Activated CD4-positive, alpha-beta memory T cell treated with anti-CD3 and anti-CD28 coated beads for 36 hours (primary cell): ENCODE measurements at places on chromosomes 11 and 22. TPM values are rescaled to one million over a fixed set of nuclear protein-coding genes. Genes with fewer than 3 reads are reported as not detected.

DNA sequence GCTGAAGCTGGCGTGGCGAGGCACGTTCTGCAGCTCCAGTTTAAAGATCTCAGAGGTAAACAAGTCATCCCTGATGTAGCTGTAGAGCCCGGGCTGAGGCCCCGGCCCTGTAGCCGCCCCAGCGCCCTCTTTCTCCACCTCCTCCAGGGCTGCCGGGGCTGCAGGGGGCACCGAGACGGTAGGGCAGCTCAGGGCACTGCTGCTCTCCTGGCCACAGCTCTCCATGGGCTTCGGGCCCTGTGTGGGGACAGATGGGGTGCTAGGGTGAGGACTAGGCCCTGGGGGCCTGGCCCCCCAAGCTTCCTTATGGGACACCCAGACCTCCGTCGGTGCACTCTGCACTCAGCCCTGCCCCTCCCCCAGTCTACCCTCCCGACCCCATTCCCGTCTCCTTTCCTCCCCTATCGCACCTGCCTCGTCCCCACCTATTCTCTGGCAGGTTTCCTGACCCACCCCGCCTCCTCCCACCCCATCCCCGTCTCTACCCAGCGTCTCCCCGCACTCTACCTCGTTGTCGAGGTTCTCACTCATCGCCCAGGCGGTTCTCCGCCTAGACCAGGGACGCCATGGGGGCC, 559 bp downstream of the RANBP1 start:
- DNase-seq, result no peak

- DNase-seq, result no peak
Observed at GRCh38 chr11:117646411-117646810, 150.6 kb downstream of the DSCAML1 start.

GRCh38 chr11:2466069-2466801, 21.4 kb downstream of the KCNQ1 start:
- DNase-seq, result no peak

- DNase-seq, result peak; percentile 6
Observed at GRCh38 chr11:1341928-1342524, 32.6 kb upstream of the TOLLIP start.

SAA4 gene
- not detected for total RNA-seq

DNA sequence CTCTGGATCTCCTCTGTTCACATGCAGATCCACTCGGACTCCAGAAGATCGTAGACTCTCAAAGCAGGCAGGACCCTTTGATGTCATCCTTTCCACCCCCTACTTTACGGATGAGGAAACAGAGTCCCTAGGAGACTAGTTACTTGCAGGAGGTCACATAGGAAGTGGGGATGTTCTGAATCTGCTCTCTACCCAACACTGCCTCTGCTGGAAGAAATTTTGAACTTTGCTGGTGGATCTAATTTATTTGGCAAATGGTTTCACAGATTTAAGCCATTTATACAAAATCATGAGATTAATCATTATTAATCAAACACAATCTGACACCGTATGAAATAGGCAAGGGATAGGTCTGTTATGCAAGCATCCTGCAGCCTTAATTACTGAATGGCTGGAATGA, 55.0 kb upstream of the USP47 start:
- DNase-seq, result no peak

TSPAN18 gene
- 8.2 TPM for total RNA-seq

GRCh38 chr11:78594814-78595213, 20.1 kb upstream of the NARS2 start:
- no peak for DNase-seq

DNA sequence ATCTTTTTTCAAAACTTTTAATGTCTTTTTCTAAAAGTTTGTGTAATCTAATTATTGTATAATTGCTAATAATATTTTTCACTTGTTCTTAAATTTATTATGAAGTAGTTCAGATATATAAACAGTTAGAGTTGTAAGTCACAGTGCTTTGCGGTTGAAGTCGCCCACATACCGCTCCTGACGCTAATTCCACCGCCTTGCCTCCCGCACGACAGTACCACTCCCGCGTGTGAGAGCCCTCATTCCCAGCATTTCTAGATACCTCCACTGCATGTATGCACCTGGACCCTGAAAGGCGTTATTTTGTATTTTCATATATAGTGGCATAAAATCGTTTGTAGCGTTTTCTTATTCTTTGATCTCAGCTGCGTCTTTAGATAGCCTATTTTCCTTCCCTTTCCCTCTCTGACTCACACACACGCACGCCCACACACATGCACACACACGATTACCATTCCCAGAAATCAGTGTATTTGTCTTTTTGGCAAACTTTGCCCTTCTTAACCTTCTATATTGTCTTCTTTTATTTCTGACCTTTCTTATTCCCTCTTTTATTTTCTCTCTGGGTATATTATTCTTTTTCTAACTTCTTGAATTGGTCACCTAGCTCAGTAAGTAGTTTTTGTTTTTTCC, 56.4 kb upstream of the PITPNB start:
- DNase-seq, result no peak

DNA sequence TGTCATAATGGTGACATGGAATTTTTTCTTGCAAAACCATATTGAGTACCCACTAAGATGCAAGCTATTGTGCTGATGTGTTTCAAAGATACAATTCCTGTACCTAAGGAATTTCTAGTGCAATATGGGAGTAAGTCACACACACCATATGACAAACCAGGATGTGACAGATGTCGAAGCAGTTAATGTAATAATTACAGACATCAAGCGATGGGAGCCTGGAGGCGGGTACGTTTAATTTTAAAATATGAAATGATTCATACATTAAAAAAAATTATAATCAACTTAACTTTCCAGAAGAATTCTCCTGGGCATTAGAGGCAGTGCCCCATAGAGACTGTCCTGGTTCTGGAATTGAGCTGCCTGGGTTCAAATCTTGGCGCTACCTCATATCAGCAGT, 6.0 kb downstream of the SYCE3 start:
- DNase-seq, result no peak

DGAT2 gene
- 3.1 TPM for total RNA-seq

DNA sequence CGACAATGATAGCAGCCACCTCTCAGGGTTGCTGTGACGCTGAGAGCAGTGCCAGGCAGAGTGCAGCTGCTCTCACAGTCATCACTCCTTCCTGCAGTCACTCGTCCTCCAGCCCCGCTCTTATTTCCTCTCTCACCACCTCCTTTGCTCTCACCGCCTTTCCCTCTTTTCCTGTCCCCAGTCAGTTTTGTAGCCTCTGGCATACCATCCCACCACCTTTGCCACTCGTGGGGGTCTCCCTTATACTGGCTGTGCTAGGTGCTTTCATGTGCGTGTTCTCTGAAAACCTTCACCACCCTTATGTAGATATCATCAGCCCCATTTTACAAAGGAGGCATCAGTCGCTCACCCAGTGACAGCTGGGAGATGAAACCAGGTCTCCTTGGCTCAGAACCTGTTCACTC, 19.3 kb upstream of the ST3GAL4 start:
- no peak for DNase-seq

- no peak for DNase-seq
Observed at GRCh38 chr22:34486381-34486780, 566.1 kb upstream of the LARGE1 start.

DNA sequence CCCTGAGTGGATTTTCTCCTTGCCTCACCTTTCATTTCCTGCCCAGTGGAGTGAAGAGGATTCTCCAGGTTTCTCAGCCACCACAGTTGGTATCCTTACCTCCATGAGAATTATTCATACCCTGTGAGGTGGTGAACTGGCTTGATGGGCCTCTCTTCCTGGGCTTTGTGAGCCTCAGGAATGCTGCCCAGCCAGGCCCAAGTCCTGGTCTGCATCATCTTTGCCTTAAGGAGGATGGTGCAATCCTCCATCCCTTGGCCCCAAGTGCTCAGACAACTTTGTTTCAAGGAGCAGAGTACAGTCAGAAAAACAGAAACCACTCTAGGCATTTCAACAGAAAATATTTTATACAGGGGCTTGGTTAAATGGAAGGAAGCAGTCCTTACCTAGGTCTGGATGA, 114.2 kb upstream of the CADM1 start:
- no peak for DNase-seq

MCHR1 gene
- not detected for total RNA-seq

DNA sequence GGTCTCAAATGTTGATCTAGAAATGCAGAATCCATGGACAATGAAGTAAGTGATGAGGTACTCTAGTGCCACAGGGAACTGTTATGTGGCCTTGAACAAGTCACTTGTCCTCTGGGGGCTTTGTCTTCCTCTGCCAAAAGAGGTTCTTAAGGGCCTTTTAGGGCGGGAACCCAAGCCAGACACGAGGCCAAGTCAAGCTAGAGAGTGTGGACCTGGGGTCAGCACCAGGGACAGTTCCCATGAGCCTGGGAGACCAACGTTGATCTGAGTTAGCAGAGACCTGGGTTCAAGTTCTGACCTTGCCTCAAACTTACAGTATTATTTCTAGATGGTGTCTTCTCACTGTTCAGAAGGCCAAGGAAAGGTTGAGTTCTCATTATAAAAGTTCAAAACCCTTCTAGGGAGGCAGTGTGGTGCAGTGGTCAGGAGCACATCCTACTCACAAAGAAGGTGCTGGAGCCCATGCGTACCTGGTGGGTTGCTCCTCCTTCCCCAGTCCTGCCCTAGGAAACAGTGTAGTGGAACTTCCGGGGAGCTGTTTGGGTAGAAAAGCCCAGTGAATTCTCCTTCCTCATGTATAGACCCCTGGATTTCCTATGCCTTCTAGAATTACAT, 121.5 kb downstream of the CHST1 start:
- peak; percentile 27 for DNase-seq

DNA sequence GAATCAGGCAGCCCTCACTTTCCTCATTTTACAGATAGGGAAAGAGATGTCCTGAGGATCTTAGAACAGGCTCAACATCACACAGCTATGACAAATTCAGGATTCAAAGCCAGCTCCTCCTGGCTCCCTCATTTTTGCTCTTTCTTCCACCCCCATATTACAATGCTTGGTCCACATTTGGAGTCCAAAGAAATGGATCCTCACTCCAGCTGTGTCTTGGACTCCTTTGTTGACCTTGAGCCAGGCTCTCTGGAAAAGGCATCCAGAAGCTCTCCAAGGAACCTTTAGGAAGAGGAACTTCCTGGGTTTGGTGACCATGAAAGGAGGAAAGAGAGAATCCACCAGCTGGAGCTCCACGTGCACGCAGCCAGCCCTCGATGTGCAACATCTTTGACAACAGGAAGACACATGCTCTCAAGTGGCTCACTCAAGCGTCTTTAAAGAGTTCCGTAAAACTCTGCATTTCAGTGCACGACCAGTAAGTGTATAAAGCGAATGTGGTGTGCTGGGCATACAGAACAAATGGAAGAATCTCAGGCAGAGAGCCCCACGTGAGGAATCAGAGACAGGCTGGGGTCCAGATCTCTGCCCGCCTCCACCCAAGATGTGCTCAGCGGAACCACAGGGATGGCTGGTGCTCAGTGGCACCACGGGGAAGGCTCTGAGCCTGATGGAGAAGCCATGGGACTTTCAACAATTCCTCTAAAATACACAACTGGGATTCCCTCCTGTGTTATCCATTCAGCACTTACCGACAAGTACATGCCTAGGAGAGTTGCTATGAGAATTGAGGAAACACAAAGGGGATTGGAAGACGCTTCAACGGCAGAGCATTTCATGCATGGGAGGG, 48.4 kb downstream of the ISX start:
- no peak for DNase-seq

DNA sequence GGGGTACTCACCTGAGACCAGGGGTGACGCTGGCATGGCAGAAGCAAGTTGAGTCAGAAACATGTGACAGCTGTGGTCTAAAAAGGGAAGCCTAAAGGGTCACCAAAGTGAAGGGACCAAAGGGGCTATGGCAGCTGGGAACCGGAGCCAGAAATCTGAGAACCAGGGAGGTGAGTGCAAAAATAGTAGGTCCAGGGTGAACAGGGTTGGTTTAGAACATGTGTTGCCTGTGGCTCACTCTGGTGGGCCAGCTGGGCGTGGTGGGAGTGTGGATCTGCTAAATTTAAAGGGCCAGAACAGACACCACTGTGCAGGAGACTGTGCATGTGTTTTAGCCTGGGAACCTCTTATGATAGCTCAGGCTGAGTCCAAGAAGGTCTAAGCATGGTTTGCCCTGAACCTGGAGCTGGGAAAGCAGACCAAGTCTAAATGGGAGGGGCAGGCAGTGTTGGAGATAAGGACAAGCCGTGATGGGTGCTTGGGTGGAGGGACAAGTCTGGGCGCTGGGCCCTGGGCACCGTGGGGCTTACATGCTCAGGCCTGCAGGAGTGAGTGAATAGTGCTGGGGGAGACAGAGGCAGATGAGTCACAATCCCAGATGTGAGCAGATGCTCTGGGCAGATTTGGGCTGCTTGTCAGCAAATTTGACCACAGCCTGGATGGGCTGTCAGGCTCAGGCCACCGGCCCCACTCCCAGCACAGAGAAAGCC, 41.4 kb upstream of the ZBED5 start:
- peak; percentile 11 for DNase-seq

TPST2 gene
- total RNA-seq, result 27.9 TPM

GRCh38 chr11:103315248-103315647, 206.0 kb downstream of the DYNC2H1 start:
- DNase-seq, result no peak

MUC2 gene
- total RNA-seq, result not detected

CDHR5 gene
- total RNA-seq, result not detected
